ENCODE measurements at places on chromosomes 7 and 10.

GRCh38 chr10:80429521-80429973 lies 21.2 kb downstream of the PRXL2A start:
- no peak for DNase-seq

DNA sequence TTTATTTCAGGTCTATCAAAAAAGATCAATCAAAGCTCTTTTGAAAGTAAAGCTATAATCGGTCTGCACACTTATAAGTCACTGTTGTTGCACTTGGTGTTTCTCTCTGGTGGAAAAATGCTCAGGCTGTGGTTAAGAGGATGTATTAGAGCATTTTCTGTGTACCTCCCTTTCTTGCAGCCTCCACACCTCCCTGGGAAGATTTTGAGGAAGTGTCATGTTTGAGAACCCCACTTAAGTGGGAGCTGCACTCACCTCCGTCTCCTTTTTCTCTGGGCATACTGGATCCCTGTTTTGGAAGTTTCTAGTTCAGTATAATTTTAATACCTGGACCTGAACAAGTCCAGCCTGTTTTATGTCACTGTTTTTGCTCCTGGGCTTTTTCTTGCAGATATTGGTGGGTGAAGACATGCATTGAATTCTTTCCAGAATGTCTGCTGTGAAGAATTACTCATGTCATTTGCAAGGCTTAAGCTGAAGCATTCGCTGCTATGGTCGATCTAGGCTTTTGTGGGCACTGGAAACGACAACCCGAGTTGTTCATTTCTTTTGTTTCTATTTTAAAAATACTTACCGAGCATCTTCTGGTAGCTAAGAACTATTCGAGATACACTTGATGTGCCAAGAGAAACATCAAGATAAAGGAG lies 36.6 kb downstream of the TCF7L2 start:
- DNase-seq, result no peak

- no peak for DNase-seq
Measured at GRCh38 chr10:122461367-122461728, at the start of gene HTRA1. HTRA1 (plus strand) TSS chr10:122461553; CDS start chr10:122461653, 100 bp downstream.

- DNase-seq, result no peak
Measured at GRCh38 chr7:3374239-3374638, 73.2 kb downstream of the SDK1 start.

GRCh38 chr7:148041156-148041555 lies 549.4 kb upstream of the C7orf33 start:
- no peak for DNase-seq

DNA sequence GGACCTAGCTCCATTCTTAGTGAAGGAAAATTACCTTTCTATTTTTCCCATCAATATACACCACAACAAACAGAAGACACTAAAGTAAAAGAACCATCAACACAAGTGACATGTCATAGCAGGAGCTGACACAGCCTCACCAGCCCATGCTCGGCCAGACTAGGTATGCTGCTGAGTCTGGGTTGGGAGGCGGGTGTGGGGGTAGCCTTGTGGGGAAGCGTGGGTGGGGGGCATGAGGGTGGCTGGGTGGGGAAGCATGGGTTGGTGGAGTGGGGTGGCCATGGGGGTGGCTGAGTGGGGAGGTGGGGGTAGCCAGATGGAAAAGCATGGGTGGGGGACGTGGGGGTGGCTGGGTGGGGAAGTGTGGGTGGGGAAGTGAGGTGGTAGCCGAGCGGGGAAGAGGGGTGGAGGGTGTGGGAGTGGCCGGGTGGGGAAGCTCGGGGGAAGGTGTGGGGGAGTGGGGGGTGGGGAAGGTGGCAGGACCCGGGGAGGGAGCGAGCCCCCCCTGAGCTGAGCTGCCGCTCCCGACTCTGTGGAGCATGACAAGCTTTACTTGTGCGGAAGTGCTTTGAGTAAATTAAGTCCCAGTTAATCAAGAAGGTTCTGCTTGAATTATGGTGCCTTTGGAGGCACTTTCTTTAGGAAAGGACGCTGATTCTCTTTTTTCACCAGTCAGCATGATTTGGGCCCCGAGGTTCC lies 294.6 kb upstream of the ZNF32 start:
- no peak for DNase-seq

DNA sequence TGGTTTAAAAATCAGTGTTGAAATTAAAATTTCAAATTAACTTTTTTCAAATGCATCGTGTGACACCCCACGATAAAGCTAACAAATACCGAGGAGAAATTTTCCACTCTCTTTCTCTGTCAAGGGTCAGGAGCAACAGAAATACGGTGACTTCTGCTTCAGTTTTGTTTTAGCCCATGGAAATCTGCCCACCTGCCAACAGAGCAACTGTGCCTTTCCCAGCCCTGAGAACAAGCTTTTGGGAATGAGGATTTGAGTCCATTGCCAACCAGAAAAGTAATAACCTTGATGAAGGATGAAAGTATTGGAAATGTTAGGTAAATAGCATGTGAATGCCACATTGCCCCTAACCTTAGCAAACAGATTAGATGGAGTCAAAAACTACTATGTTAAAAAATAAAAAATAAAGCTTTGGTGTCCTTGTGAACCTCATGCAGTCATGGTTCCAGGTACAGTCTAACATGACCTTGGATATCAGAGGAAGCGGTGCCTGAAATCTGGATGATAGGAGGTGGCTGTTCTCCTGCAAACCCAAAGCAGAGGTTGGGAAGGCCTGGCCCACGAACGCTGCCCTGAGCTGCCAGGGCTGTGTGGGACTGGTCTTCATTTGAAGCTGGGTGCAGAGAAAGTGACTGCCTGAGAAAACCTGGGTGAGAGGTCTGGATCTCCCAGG lies 296.8 kb downstream of the ELMO1 start:
- no peak for DNase-seq

- no peak for DNase-seq
Measured at GRCh38 chr10:128877141-128877540, 589.9 kb upstream of the MGMT start.

GRCh38 chr7:28739128-28739527 lies 219.0 kb downstream of the TRIL start:
- no peak for DNase-seq

- no peak for DNase-seq
Measured at GRCh38 chr7:34709771-34710170, 51.8 kb downstream of the NPSR1 start.

- DNase-seq, result no peak
Measured at GRCh38 chr7:151539088-151539671, 19.5 kb upstream of the RHEB start.

- no peak for DNase-seq
Measured at GRCh38 chr7:83155407-83155806, 7.3 kb downstream of the PCLO start.

GRCh38 chr7:102284399-102284798 lies 2.3 kb upstream of the SH2B2 start:
- no peak for DNase-seq

- no peak for DNase-seq
Measured at GRCh38 chr7:28165961-28166955, 14.3 kb downstream of the JAZF1 start.

Measured in stimulated activated naive CD4-positive, alpha-beta T cell (primary cell).